Diencephalon (tissue), 1 donor: ENCODE measurements at places on chromosomes 16 and 17. TPM values are rescaled to one million over a fixed set of nuclear protein-coding genes. Genes with fewer than 3 reads are reported as not detected.

RDM1 gene
- 3.0 TPM for total RNA-seq

SLC6A2 gene
- total RNA-seq = not detected

TBX6 gene
- 0.23 TPM for total RNA-seq

ADAD2 gene
- 0.23 TPM for total RNA-seq

SULT1A1 gene
- 11.1 TPM for total RNA-seq
